ENCODE measurements at places on chromosomes 11 and 22.
A peak's percentile ranks its signal among the peaks of the same experiment; 100 is the strongest.

GRCh38 chr22:17641269-17641668, 2.7 kb downstream of the BCL2L13 start:
- DNase-seq, result no peak

GRCh38 chr22:50548921-50549790, 3.5 kb downstream of the KLHDC7B start:
- DNase-seq, result no peak

DNA sequence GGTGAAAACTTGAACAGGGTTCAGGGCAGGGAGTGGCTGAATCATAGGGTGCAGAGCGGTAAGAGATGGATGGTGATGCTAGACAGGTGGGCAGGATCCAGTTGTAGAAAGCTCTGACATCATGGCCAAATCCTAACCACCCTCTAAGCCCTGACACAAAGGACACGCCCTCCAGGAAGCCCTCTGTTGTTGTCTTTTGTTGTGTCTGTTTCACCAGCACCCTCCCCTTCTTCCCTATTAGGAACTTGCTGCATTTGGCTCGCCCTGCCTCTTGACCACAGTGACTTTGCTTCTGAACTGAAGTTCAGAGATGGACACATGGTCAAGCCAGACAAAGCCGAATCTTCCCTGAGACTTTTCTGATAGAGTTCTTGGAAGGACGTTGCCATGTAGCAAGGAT, 14.2 kb upstream of the APOL6 start:
- no peak for DNase-seq

GRCh38 chr11:57203359-57203758, 21.6 kb downstream of the LRRC55 start:
- DNase-seq, result peak; percentile 60

- no peak for DNase-seq
Observed at GRCh38 chr22:27224485-27225374, 567.3 kb downstream of the MIAT start.

GRCh38 chr11:26862801-26863200, 131.1 kb upstream of the FIBIN start:
- DNase-seq, result no peak

Measured in endothelial cell of umbilical vein (primary cell).